ENCODE measurements at places on chromosomes 1 and 21. TPM values are rescaled to one million over a fixed set of nuclear protein-coding genes. Genes with fewer than 3 reads are reported as not detected.

Gene PTGS2
- 0.33 TPM for total RNA-seq

Gene GBP7
- 0.89 TPM for total RNA-seq

Gene FBLIM1
- total RNA-seq: 6.4 TPM

Gene PRRX1
- total RNA-seq: 0.25 TPM

Gene OR10J1
- total RNA-seq: not detected

Gene UTS2
- not detected for total RNA-seq

Gene TMPRSS3
- total RNA-seq: not detected

Data from liver (tissue), 10 donors.